ENCODE measurements at places on chromosomes 2 and 18.

- no peak for DNase-seq
These were observed 50.1 kb downstream of the ATOH8 start for GRCh38 chr2:85803704-85804425.

DNA sequence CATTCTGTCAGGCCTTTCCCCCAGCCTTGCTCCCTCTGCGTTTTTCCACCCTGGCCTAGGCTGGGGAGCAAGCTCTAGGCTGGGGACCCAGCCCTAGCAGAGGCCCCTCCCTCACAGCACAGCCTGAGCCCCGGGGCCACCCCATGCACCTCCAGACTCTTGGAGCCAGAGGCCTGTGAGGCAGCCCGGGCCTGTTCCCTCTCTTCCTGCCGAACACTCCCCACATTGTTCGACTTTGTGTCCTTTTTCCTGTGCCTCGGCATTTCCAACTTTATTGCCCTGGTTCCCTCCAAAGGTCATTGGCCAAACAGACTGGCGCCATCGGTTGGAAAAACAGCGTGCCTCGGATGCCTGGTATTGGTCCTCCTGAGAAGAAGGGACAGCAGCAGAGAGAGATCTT is 79.7 kb downstream of the HS1BP3 start:
- no peak for DNase-seq

DNA sequence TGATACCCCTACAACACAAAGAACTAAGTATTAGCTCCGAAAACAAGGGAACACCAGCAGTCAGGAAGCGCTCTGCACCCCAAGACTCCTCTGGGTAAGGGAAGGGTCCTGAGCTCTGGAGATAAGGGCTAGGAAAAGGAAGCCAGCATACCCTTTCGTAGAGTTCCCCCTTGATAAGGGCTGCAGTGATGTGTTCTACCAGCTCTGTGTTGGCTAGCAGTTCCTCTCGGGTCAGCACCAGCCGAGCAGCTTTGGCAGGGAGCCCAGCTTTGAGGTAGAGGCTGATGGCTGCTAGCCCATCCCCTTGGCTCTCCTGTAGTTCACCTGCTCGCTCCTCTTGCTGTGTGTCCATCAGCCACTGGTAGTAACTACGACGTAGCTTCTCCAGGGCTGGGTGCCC is 18.9 kb downstream of the KRTCAP3 start:
- no peak for DNase-seq

GRCh38 chr18:44197832-44198611 is 482.7 kb upstream of the SETBP1 start:
- peak; percentile 2 for DNase-seq

GRCh38 chr2:176488431-176488830 is 219.2 kb downstream of the MTX2 start:
- peak; percentile 93 for DNase-seq

GRCh38 chr2:110124038-110124825 is 8.6 kb upstream of the MALL start:
- no peak for DNase-seq
